Fibroblast of lung (primary cell): ENCODE measurements at places on chromosomes 12 and 14. TPM values are rescaled to one million over a fixed set of nuclear protein-coding genes. Genes with fewer than 3 reads are reported as not detected.

DNA sequence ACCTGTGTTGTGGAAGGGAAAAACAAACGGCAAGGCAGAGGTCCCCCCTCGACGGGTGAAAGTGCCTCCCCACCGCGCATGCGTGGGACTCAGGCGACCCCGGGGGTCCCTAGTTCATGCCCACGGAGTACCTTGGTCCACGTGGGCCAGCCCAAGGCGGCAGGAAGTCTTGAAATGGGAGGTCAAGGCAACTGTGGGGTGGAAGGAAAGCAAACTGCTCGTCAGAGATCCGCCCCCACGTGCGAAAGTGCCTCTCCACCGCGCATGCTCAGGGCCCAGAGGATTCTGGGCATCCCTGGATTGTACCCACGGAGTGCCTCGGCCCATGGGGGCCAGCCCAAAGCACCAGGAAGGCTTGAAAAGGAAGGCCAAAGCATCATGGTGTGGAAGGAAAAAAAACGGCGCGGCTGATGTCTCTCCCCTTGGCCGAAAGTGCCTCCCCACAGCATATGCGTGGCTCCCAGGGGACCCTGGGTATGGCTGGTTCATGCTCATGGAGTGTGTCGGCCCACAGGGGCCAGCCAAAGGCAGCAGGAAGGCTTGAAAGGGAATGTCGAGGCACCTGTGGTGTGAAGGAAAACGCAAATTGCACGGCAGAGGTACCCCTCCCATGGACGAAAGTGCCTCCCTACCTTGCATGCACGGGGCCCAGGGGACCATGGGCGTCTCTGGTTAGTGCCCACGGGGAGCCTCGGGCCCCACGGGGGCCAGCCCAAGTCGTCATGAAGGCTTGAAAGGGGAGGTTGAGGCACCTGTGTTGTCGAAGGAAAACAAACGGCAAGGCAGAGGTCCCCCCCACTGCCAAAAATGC, 369.7 kb downstream of the ALG10 start:
- DNase-seq: no peak

DNA sequence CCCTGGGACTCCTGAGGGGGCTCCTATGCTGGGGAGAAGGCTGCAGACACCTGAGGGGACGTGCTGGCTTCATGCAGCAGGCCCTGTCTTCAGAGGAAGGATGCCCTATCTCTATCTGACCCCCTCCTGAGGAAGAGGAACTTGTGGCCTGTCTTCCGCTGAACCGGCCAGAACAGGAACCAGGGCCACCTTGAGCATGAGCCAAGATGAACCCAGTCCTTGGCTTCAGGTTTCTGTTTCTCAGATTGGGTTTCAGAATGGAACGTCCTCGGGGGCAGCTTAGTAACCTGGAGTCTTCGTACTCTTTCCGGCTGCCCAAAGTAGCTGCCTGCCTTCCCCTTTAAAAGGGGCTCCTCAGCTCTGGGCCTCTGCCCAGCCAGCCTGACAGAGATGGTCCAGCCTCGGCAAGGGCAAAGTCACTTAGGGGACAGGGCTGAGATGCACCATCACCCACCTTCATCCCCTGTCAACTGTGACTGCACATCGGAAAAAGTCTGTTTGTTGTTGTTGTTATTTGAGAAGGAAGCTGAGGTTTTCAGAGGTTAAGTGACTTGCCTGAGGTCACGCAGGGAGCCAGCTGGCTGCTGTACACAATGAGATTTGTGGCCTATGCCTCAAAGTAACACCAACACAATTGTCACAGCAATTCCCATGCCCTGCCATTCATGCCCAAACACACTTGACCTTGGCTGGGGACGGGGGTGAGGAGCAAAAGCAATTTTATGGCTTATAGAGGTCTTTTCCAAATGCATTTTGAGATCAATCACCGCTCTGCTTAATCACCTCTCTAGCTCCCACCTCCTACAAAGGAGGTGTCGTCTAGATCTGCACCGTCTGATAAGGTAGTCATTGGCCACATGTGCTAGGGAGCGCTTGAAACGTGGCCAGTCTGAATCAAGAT, 13.4 kb downstream of the ASB2 start:
- DNase-seq: no peak

GRCh38 chr14:92510972-92511371, 2.6 kb upstream of the RIN3 start:
- DNase-seq: no peak

- DNase-seq: no peak
Measured at GRCh38 chr12:130825771-130826150, 13.3 kb downstream of the STX2 start.

The TRIM9 gene
- 0.50 and 0.51 TPM in 2 replicates for total RNA-seq

DNA sequence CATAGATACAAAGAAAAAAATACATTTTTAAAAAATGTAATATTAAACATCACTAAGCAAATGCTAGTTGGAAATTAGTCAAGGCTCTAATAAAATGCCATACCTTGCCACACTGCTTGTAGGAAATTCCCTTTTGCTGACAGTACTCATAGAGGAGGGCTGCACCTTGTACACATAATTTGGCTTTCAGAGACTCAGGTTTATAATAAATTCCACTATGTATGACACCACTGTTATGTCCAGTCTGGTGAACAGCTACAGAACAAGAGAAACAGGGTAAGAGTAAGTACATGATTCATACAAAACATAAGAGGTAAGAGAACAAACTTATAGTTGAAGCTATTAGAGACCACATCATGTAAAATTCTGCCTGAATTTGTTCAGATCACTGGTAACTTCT, 10.1 kb downstream of the L2HGDH start:
- DNase-seq: no peak

DNA sequence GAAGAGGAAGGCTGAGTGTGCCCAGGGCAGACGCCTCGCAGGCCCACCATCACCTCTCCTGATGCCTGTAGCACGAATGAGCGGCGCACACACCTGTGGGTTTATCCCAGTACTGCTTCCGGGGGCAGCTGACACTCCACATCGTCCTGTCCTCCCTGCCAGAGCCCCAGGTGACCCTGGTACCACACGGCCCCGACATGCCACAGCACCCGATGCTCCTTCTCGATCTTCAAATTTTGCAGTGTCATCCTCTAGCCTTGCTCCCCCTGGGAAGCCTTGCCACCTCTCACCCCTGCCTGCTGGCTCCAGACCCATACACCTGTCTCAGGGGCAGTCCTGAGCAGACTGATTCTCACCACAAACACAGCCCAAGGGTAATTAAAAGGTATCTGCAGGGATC, 40.6 kb downstream of the ANO2 start:
- no peak for DNase-seq

DNA sequence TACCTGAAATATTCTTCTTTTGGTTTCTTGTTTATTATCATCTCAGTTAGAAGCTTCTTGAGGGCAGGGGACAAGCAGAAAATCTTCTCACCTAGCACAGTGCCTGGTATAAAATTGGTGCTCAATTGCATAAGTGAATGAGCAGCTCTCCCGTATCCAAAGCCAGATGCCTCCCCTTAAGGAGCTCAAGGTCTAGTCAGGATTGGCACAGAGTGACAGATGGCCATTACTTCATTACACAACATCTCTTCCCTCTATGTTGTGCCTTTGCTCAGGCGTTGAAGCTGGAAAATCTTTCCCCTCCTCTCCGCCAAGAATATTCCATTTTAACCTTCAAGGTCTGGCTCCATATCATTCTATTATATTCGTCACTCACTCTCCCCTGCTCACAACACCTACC, 3.6 kb downstream of the SLC4A8 start:
- DNase-seq: no peak

GRCh38 chr14:77243853-77244252, 27.2 kb downstream of the NGB start:
- DNase-seq: no peak

The KRT4 gene
- under 0.01 TPM in 2 replicates for total RNA-seq

The CAMKK2 gene
- total RNA-seq: 13.1 and 19.3 TPM in 2 replicates
